Stimulated activated CD4-positive, alpha-beta T cell treated with anti-CD3 and anti-CD28 coated beads, Interleukin-1b, Interleukin-23, amount 100 ng/mL, for 1 hour (primary cell): ENCODE measurements at places on chromosomes 11 and 22.

DNA sequence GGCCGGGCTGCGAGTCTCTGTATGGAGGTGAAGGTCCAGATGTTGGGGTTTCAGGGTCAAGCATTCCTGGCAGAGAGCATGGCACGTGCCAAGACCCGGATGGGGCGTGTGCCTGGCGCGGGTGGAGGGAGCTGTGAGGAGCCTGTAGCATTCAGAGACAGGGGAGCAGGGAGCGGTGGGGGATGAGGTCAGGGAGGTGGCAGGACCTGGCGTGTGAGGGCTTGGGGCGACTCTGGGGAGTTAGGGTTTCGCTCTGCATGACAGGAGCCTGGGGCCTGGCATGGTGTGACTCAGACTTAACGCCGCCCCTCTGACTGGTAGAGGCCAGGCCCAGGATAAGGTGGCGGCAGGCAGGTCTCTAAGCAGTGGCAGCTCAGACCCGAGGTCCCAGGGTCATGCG is 103.0 kb downstream of the KCNQ1 start:
- no peak for DNase-seq

GRCh38 chr11:103042161-103042560 is 49.8 kb downstream of the DCUN1D5 start:
- no peak for DNase-seq

DNA sequence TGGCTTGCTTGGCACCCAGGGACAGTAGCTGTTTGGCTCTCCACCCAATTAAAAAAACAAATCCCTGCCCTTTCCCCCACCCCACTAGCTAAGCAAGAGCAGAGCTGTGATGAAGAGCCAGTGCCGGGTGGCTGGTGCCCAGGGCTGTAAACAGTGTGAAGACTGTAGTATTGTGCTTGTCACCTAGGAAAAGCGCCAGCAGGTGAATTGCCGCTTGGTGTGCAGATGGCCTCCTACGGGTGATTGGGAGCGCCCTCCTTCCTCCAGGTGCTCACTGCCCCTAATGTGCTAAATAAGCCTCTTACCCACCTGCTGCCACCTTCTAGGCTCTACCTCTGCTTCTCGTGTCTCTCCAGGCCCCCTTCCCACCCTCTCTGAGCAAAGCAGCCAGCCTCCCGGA is 18.4 kb upstream of the RAPSN start:
- no peak for DNase-seq

DNA sequence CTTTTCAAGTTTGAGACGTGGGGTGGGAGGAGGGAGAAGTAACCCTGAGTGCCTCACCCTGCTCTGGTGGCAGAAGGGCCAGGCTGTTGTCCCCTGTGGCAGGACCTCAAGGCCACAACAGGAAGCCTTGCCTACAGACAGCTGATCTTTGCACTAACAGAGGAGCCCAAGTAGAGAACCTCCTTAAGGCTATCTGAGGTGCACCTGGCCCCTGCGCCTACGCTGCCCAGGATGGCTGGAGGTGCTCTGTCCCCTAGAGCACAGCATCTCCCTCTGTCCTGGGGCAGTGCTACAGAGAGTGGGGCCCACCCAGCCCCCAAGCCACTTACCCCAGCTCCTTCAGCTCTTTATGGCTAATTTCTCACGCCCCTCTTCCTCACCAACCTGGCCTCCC is 27.0 kb downstream of the MYO7A start:
- no peak for DNase-seq
